ENCODE measurements at places on chromosomes 12 and 14.

DNA sequence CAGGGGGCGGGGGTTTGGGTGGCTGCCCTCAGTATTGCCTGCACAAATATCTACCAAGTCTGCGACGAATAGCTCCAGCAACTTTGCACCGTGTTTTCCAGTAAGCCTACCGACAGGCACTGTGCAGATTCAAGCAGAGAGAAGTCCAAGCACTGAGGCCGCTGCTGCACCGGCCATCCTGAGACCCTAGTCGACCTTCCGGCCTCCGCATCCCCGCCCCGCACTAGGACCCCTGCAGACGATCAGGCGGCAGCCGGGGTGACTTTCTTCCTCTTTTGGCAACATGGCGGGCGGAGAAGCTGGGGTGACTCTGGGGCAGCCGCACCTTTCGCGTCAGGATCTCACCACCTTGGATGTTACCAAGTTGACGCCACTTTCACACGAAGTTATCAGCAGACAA lies at the start of gene EIF2S3B:
TSS of gene EIF2S3B (plus strand) at position 271 of the 400 bp plus-strand sequence. CDS start at position 284, 13 bp downstream.
- no peak for DNase-seq

DNA sequence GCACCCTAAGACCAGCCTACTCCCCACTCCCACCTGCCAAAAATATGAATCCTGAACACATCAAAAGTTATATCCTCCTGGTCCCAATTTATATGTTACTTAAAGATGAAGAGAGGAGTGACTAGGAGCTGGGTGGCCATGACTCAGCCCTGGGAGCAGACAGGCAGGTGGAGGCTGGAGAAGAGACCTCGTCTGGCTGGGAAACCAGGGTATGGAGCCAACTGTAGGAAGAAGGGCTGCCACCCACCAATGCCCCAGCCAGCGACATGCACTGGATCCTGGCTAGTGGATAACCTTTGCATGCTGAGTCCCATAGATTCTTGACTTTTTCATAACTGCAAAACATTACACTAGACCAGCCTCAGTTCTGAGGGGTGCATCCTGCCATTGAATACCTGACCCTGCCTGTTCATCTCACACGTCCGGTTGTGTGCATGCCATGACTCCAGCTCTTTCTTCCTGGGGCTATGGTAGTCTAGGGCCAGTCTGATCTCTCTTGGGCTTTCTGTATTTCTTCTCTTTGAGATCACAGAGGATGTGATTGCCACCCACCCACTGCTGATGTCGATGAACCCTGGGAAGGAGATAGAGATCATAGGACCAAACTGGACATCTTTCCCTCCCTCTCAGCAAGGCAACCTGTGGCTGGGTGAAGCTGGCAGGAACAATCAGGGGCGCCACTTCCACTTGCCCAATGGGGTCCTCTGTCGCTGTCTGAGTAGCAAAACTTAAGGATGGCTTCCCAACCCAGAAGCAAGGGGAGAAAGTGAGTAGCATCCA lies 69.6 kb upstream of the DDX11 start:
- no peak for DNase-seq

GRCh38 chr12:96503976-96504375 lies 14.6 kb downstream of the CFAP54 start:
- DNase-seq: no peak

DNA sequence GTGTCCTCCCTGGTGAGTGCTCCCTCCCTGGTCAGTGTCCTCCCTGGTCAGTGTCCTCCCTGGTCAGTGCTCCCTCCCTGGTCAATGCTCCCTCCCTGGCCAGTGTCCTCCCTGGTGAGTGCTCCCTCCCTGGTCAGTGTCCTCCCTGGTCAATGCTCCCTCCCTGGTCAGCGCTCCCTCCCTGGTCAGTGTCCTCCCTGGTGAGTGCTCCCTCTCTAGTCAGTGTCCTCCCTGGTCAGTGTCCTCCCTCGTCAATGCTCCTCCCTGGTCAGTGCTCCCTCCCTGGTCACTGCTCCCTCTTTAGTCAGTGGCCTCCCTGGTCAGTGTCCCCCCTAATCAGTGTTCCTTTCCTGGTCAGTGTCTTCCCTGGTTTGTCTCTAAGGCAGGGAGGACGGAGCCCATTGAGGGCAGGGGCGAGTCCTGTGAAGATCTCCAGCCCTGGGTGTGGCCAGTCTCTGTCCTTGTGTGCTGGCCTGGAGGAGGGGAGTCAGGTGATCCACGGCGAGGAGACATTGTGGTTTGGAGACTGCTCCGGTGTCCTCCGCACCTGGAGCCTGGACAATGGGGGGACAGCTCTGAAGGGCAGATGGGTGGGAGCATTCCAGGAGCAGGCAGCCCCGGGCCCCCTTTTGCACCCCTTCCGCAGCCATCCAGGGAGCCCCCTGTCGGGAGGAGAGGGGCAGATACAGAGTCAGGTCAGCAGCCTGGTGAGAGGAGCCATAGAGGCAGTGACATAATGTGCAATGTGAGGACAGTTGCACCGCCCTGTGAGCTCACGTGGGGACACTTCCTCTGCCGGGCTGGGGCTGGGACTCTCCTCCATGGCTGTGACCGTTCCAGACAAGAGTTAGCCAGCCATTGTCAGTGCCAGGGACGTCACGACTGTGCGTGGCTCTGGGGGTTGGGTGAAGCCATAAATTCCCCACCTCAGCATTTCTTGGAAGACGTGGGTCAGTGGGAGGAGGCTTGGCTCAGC lies 93.4 kb downstream of the ADGRD1 start:
- no peak for DNase-seq

DNA sequence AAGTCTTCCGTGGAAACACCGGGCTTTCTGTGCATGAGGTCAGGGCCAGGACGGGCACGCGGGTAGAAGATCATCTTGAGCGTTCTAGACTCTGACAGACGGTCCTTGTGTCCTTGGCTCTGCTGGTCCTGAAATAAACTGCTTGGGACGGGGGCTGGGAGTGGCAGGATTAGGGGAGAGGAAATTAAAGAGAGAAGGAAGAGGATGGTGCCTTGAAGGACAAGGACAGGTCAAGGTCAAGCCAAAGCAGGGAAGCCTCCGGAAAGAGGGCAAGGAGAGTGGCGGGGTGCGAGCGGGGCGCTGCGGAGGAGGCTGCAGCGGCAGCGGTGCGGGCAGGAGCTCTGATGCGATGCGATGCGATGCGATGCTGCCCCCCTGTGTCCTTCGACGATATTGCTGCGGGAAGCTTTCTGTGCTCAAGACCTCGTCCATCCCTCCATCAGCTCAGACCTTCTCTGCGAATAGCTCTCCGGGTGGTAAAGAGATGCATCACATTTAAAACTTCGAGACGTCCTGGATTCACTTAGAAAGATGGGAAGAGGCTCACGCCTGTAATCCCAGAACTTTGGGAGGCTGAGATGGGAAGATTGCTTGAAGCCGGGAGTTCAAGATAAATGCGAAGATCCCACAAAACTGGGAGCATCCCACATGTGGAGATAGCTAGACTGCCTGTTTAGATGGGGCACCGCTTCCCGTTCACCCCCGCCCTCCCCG lies 110.1 kb upstream of the TMEM132D start:
- no peak for DNase-seq

DNA sequence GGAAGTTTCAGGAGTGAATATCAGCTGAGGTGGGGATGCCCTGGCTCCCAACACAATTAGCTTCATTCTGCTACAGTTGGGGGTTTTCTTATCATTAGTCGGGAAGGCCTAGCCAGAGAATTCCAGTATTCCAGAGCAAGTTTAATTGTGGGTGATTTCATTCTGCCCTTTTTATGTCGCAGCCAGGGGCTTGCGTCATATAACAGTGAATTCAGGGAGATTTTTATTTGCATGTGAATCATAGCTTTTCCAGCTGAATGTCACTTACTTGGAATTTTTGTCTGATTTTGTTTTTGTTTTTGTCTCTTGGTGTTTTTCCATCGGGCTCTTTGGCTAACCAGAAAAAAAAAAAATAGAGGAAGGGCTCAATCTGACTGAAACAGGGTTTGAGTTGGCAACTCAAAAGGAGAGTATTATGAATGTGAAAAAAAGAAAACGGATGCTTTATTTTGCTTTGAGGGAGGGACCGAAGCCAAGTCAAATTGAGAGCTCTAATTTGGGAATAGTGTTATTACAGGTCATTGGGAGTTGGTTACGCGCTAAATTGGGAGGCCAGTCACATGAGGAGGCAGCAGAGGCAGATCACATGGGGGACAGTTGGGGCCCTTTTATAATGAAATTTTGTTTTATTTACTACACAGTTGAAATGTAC lies 119.4 kb downstream of the SAMD4A start:
- DNase-seq: no peak

GRCh38 chr14:63524537-63525155 lies 18.5 kb downstream of the PPP2R5E start:
- DNase-seq: no peak

- no peak for DNase-seq
Measured at GRCh38 chr12:27112871-27113270, 30.5 kb upstream of the C12orf71 start.

GRCh38 chr12:31231611-31232360 lies 94.2 kb downstream of the SINHCAF start:
- no peak for DNase-seq

DNA sequence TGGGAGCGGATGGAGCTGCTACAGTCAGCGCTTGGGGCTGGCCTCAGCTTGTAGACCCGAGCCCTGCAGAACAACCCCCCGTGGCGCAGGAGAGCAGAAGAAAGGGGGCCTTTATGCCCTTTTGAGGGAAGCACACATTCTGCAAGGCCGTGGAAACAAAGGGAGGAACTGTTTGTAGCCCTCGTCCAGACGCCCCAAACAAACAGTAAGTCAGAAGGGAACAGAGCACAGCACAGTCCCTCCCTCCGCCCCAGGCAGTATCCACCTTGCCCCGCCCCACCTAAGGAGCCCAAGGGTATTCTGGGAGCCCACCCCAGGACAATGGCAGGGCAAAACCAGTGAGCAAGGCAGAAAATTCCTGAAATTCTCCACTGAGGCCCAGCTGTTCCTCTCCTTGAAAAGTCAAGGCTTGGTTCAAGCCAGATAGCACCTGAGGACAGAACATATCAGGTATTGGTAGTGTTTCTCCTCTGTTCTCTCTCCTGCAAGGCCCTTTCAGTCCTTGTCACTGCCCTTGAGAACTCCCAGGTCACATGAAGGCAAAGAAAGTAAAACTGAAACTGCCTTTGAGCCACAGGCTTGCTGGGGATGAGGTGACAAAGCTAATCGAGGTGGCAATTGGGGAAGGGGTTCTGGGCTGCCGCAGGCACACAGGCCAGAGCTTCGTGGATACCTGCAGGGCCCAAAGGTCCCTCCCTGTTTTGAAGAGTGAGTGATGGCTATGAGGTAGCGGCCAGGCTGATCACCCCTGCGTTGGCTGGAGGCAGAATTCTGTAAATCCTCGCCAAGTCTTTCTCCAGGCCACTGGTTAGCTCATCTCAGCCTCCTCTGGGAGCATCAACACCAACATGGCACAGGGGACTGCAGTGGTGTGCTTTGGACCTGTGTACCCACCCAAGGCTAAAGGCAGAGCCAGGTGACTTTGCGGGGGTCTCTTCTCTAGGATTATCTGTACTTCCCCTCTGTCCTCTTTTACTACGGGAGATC lies 499 bp downstream of the DGLUCY start:
- peak; percentile 57 for DNase-seq

DNA sequence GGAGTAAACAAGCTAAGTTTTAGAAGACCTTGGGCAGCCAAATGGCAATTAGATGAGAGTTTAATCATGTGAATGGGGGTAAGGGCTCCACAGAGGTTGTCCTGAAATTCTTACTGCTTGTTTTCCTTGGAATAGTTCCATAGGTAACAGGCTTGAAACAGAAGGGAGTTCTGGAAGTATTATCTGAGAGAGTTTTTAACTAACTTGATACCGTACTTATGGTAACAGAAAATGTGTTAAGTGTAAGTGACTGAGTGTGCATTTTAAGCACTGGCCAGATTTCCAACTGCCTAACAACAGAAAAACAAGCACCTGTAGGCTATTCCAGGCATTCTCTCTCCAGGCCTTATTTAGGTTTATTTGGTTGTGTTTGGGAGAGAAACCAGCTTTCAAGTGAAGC lies 414.6 kb upstream of the PDE3A start:
- DNase-seq: no peak

DNA sequence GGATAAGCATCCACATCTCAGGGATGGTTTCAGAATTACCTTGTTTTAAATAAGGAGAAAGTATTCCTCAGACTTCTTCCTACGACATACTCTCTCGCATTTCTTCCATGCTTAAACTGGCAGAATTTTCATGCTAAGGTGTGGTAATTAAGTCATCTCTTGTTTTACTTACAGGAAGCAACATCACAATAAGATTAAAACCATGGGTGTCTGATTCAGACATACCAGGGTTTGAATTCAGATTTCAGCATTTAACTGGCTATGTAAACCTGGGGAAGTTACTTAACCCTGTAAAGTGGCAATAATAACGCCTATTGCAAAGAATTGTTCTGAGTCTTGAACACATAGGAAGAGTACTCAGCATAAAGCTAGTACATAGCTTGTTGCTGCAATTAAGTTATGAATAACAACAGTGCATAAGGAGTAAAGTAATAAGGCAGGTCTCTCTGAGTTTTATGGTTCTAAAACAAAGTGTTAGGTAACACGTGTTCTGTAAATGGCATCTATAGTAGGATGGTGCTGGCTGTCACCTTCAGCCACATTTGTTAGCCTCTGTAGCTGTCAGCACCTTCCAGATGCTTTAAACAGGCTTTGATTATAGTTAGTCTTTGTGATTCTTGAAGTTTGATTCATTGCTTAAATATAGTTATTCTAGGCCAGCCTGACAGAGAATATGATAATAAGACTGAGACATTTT lies 38.8 kb downstream of the IFT43 start:
- DNase-seq: no peak

GRCh38 chr12:6219980-6220379 lies 19.8 kb downstream of the CD9 start:
- no peak for DNase-seq

Data from stimulated activated CD8-positive, alpha-beta memory T cell treated with anti-CD3 and anti-CD28 coated beads, Interleukin-15, amount 100 ng/mL, for 4 hours (primary cell).